ENCODE measurements at places on chromosomes 7 and 10.

DNA sequence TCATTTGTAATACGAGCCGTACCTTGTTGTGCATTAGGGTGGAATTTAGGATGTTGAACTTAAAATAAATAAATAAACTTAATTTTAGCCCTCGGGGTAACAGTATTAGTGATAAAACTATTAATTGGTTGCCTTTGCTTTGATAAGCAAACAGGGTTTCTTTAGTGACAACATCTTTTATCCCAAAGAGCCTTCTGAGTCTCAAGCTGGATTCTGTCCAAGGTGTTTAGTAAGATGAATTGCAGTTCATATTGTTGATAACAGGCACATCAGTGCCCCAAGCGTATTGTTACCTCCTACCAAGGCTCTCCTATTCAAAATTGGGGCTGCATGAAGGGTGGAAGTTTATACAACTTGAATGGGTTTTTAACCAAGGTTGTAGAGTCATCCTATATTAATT lies 144.4 kb upstream of the CELF2 start:
- DNase-seq, result no peak

- no peak for DNase-seq
Observed at GRCh38 chr7:6175645-6176044, 96.8 kb downstream of the CYTH3 start.

GRCh38 chr10:94279835-94280709 lies 82.7 kb downstream of the NOC3L start:
- DNase-seq, result peak; percentile 49

- DNase-seq, result no peak
Observed at GRCh38 chr7:90626013-90626412, 29.9 kb downstream of the CDK14 start.

DNA sequence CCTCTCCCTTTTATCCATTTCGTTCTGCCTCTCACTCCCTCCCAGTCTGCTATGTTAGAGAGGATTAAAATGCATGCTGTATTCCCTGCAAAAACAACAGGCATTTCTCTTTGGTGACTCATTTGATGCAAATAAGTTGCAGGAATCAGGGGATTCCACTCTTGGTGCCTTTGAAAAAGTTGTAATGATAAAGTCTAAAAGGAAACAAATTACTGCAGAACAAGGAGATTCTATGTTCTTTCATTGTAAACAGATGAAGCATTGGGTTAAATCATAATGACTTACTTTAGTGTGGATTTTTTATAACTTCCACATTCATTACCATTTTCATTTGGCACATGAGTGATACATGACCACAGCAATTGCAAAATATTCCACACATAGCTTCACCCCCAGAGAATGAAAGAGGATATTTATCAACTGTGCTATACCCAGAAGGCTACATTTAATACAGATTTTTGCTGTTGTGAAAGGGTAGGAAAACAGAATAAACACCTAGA lies 33.4 kb upstream of the ABLIM1 start:
- no peak for DNase-seq

- DNase-seq, result no peak
Observed at GRCh38 chr7:115096262-115096661, 174.4 kb downstream of the MDFIC start.

GRCh38 chr7:39272111-39272510 lies 294.1 kb upstream of the YAE1 start:
- DNase-seq, result no peak

DNA sequence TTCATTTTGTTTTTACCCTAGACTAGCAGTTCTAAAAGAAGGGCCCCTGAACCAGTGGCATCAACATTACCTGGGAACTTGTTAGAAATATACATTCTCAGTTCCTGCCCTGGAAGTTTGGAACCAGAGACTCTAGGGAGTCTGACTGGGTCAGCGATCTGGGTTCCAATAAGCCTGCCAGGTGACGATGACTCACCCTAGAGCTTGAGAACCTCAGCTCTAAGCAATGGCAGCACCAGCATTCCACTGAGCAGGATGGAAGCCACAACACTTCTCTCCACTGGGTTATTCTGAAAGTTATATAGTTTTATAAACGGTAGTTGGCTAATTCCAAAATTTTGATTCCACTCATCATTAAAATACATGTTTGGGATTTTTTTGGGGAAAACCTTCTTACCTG lies 97.0 kb upstream of the AMPH start:
- no peak for DNase-seq

DNA sequence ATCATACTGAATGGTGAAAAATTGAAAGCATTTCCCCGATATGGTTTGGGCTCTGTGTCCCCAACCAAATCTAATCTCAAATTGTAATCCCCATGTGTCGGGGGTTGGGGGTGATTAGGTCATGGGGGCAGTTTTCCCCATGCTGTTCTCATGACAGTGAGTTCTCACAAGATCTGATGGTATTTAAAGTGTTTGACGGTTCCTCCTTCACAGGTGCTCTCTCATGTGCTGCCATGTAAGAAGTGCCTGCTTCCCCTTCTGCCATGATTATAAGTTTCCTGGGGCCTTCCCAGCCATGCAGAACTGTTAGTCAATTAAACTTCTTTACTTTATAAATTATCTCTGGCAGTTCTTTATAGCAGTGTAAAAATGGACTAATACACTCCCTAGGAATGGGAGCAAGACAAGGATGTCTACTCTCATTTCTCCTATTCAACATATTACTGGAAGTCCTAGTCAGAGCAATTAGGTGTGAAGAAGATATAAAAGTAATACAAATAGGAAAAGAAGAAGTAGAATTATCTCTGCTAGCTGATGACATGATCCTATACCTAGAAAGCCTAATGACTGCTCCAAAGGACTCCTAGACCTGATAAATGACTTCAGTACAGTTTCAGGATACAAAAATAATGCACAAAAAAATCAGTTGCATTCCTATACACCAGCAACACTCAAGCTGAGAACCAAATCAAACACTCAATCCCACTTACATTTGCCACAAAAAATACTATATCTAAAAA lies 260.6 kb downstream of the RNLS start:
- DNase-seq, result no peak

DNA sequence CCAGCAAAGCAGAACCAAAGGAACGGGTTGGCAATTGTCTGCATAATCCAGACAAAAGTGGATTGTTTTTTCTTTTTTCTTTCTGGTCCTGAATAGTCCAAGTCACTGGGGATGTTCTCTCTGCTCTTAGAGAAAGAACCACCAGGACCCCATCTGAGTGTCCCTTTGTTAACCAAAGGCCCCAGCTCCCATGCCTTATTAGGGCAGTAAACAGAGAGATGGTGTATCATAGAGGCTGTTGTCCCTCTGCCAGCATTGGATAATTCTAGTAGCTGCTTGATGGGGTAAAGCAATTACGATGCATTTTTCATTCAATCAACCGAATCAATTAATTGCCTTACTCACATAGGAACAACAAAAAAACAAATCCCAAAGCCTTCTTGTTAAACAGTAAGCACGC lies 213.0 kb downstream of the BUB3 start:
- no peak for DNase-seq

DNA sequence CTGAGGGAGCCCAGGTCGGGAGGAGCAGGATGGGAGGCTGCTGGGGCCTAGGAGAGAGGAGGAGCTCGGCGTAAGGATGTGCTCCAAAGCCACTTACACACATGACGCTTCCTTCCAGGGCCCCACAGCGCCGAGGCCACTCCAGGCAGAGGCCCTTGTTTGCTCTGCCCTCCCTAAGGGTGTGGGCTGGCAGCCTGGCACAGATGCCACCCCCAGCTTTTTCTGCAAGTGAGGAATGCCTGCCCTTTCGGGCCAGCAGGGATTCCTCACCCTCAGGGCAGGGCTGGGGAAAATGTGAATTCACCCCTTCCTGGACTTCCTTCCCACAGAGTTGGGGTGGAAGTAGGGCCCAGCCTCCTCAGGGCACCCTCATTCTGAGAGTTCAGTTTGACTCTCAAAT lies 5.6 kb upstream of the AQP1 start:
- DNase-seq, result no peak

GRCh38 chr7:99098824-99099498 lies 44.9 kb downstream of the SMURF1 start:
- DNase-seq, result no peak

DNA sequence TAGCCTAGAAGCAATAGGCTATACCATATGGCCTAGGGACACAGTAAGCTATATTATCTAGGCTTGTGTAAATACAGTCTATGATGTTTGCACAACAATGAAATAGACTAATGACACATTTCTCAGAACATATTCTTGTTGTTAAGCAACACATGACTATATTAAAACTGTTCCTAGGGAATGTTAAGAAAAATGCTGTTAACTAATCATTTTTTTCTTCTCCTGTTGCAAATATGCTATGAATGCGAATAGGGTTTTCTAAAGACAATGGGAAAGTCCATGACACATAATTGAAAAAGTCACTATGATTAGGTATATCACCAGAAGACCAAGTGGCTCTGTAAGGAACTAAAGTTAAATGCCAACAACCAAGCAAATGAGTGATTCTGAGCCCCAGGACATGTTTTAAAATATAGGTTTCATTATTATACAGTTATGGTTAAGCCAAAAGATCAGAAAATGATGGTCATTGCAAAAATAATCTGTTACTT lies 454.0 kb upstream of the SORCS1 start:
- DNase-seq, result no peak

DNA sequence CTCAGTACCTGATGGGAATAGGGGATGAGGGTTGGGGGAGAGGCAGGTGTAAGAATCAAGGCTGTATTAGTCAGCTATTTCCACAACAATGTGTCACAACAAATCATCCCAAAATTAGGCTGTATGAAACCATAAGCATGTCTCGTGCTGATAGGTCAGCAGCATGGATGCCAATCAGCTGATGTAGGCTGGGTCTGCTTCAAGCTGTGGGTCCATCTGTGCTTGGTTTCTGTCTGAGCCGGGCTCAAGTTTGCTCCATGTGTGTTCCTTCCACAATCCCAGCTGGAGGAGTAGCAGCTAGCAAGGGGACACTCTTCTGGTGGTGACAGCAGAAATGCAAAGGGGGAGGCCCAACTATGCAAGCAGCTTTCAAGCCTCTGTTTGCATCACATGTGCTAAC lies 97.9 kb upstream of the ZNF746 start:
- no peak for DNase-seq

- no peak for DNase-seq
Observed at GRCh38 chr10:27391916-27392315, 112.2 kb upstream of the RAB18 start.

DNA sequence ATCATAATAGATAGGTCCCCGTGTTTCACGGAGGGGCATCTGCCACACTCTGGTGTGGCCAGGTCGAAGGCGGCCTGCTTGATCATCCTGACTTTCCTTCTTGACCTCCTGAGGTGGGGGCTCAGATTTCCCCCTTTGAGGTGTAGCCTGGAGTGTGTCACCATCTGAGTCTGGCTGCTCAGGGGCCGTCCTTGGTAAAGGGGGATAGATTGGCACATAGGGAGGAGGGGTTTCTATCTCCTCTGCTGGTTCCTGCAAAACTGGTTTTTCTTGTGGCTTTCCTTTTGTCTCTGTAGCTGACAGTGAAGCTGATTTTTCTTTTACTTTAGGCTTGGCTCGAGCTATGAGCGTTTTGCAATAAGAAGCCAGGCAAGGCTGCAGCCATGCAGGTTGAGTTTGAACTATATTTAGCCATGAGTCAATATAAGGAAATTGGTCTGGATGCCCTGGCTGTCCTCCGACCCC lies 7.1 kb upstream of the ZNF117 start:
- no peak for DNase-seq

- DNase-seq, result no peak
Observed at GRCh38 chr7:69608049-69608448, 9.8 kb downstream of the AUTS2 start.

GRCh38 chr7:128458956-128459355 lies 3.3 kb downstream of the HILPDA start:
- no peak for DNase-seq

DNA sequence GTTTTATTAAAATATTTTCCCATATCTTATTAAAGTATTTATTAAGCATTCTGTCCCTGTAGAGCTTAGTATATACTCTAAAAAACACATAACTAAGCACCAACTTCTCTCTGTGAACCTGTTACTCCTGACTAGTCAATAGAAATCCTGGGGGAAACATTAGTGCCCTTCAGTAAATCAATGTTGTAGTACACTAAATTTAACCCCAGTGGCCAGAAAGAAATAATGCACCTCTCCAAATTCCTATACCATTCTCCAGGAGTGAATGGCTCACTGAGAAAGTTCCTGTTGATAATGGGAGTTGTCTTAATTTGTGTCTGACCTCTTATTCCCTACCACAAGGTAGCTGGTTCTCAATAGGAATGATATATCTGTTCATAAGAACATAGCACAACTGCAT lies 188.2 kb downstream of the SEMA3D start:
- DNase-seq, result no peak

DNA sequence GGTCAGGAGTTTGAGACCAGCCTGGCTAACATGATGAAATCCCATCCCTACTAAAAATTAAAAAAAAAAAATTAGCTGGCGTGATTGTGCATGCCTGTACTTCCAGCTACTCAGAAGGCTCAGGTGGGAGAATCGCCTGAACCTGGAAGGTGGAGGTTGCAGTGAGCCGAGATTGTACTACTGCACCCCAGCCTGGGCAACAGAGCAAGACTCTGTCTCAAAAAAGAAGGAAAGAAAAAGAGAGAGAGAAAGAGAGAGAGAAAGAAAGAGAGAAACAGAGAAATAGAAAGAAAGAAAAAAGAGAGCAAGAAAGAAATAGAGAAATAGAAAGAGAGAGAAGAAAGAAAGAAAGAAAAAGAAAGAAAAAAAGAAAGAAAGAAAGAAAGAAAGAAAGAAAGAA lies 292.8 kb upstream of the KLF6 start:
- no peak for DNase-seq

DNA sequence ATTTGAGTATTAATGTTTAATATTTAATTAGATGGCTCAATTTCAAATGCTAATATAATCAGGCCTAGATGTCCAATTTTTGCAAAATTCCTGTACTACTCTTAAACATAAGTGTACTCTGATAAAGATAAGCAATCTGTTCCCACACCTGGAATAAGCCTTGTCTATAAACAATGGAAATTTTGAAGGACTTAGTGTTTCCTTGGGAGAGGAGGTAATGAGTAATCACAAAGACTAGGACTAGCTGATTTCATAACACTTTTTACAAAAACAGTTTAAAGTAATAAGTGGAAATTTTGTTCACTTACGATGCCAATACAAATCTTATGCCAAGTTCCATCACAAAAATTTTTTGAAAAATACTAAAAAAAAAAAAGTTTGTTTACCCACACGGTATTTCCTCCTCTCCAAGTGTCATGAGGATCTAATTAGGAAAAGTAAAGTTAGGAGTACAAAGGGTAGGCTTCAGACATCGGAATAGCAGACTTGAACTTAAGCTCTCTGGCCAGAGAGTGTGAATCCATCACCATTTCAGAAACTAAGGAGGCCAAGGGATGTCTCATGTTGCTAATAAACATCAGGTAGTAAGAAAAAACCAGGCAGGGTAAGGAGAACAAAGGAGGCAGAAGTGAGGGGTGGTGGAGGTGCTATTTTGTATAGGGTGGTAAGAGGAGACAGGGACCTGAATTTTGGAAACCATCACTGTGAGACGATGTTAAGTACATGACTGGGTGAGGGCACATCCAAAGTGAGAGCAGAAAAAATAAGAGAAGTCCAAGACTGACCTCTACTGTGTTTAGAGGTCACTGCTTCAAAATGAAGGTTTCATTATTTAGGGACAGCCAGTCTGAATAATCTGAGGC lies 61.3 kb downstream of the RAPGEF5 start:
- no peak for DNase-seq

GRCh38 chr7:114295522-114295921 lies 119.1 kb upstream of the FOXP2 start:
- DNase-seq, result no peak
